ENCODE measurements at places on chromosomes 5 and 9.
A peak's percentile ranks its signal among the peaks of the same experiment; 100 is the strongest.

DNA sequence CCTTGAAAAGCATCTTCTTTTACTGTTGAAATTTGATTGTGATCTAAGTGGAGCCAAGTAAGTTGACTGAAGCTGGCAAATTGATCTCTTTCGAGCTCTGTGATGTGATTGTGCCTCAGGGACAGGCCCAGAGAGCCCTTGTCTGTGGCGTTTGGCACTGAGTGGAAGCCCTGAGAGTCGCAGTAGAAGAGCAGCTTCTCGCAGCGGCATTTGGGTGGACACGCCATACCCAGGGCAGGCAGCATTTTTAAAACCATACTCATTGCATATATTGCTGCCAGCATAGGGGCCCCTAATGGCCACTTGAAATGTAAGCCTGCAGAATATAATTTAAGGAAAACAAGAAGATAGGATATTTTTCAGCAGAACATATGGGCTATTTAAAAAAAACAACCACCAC, 894 bp downstream of the LRRTM2 start:
- no peak for DNase-seq

DNA sequence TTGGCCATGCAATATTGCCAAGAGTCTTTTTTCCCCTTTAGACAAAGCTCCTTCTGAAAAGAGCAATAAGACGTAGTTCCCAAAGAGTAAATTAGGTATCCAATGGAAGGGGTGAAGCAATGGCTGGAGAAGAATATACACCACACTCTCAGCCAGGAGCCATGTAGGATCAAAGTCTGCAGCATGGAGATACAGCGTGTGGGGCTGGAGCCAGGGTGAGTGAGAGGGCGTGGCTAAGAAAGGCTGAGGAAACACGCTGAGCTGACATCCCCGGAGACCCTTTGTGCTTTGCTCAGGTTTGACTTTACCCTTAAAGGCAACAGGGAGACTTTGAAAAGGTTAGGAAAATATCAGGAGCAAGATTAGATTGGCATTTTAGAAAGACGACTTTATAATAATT, 87.1 kb upstream of the ELL2 start:
- DNase-seq: no peak

- DNase-seq: no peak
Measured at GRCh38 chr9:108196332-108197007, 659.3 kb downstream of the ACTL7B start.

GRCh38 chr5:93607367-93608258, 24.6 kb downstream of the NR2F1 start:
- DNase-seq: peak; percentile 1

GRCh38 chr9:22237497-22238363, 208.9 kb upstream of the DMRTA1 start:
- no peak for DNase-seq

DNA sequence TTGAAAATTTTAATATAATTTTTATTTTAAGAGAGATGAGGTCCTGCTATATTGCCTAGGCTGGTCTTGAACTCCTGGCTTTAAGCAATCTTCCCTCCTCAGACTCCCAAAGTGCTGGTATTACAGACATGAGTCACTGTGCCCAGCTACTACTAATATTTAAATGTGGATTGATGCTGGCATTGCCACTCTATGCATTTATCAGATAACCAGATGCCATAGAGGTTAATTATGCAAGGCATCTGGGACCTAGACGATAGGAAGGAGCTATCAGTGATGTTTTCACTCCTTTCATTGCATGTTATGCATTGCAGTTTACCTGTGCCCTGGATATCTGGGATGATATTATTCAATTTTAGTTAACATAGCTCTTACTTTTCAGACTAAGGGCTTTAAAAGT, 127.0 kb downstream of the RPS23 start:
- DNase-seq: no peak

- no peak for DNase-seq
Measured at GRCh38 chr9:36690412-36691168, 117.9 kb downstream of the MELK start.

All from NCI-H2029 (cell line).